ENCODE measurements at places on chromosomes 1 and 21.

- DNase-seq = no peak
These were observed 3.8 kb downstream of the TMEM54 start for GRCh38 chr1:32897082-32898049.

- no peak for DNase-seq
These were observed 55.5 kb upstream of the TRIM67 start for GRCh38 chr1:231106347-231106746.

DNA sequence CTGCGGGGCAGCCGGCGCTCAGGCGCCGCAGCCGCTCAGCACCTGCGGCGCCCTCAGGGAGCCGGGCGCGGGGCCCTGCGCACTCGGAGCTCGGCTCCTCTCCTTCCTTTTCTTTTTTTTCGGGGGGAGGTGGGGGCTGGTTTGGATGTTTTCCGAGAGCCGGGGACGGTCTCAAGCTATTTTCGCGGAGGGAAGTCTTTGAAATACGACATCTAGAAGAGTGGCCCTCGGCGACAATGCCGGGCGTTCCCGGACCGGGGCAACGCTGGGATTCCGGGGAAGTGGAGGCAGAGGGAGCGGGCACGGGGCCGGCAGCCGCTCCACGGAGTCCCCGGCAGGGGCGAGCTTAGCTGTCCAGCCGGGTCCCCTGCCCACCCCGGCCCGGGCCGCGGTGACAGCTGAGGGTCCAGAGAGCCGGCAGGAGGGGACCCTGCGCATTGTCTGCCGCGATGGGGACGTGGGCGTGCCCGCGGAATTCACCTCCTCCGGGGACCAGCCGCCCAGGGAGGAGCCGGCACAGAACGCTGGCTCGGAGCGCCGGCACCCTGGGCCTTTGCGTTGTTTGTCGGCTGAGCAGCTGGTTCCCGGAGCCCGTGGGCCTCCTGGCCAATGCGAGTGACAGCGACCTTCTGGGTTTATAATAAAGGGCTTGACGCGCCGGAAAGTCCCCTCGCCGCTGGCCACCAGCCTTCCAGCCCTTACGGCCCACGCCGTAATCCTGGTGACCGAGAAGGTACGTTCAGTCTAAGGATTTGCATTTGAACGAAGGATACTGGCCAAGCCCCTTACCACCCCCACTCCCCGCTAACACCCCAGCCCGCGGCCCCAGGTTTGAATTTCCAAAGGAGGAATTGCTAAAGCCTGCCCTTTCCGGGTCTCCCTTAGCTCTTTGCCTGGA, 582 bp downstream of the SLC37A1 start:
- DNase-seq = peak; percentile 16

DNA sequence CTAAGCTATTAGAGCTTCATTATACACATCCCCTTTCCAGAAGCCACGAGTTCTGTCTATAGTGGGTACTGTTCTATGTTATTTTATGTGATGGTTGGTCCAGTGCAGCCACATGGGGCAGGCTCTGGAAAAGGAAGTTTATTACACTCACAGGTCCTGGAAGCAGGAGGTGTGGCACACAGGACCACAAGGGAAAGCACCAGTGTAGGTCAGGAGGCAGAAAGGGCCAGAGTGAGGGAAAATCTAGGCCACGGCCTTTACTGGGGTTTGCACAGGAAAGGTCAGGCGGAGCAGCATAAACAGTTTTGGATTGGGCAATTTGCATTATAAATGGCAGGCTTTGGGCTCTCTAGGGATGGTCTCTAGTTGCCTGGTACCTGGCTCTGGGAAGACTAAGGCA, 21.8 kb upstream of the CNIH3 start:
- DNase-seq = no peak

DNA sequence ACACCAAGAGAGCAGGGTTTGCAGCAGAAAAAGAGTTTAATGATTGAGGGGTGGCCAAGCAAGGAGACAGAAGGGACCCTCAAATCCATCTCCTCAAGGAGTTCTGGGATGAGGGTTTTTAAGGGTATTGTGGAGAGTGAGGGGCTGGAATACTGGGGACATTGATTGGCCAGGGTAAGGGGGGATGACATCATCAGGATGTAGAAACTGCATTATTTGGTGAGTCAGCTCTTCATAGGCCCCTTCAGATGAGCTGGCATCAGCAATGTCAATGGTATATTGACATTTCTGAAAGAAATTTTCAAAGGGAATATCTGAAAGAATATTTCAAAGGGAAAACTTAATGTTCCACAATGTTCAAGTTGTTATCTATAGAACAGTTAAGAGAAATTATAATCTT, 168.1 kb upstream of the SNX7 start:
- DNase-seq = no peak

All from NCI-H2029 treated with DMSO at 0.1 percent for 48 hours (cell line).